ENCODE measurements at places on chromosomes 4 and X.

- no peak for DNase-seq
Observed at GRCh38 chr4:24000470-24000831, 110.6 kb upstream of the PPARGC1A start.

DNA sequence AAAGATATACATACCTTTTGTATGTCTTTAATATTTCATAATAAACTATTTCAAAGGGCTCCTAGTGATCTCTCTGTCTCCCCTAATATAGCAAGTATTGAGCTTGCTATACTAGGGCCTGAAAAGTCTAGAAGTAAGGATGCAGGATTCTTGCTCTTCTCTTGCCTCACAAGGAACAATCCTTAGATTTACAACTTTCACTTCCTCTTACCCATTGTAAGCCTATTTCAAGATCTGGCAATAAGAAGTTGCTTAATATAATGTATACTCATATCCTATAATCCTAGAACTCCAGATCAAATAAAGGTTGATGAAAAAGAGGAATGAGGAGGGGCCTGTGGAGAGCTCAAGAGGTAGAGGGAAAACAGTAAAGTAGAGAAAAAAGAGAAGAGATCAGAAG lies 40.8 kb upstream of the CHRDL1 start:
- no peak for DNase-seq

DNA sequence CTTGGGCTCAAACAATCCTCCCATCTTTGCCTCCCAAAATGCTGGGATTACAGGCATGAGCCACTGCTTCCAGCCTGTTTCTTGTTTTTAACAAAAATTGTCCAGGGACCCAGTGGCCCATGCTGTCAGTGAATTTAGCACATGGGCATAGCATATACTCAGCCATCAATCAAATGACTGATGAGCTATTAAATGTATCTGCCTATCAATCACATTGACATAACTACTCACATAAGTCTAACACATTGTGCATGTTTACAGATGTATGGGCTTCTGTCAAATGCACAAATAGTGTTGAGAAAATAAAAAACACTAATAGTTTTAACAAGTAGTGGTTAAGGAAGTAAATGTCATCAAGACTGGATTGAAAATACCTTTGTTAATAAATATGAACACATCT lies 249.4 kb downstream of the COX18 start:
- no peak for DNase-seq

- no peak for DNase-seq
Observed at GRCh38 chrX:1108501-1109445, 103.7 kb downstream of the CRLF2 start.

- no peak for DNase-seq
Observed at GRCh38 chr4:94701631-94702300, 56.0 kb upstream of the BMPR1B start.

- DNase-seq = no peak
Observed at GRCh38 chrX:16999275-16999674, 52.8 kb downstream of the REPS2 start.

DNA sequence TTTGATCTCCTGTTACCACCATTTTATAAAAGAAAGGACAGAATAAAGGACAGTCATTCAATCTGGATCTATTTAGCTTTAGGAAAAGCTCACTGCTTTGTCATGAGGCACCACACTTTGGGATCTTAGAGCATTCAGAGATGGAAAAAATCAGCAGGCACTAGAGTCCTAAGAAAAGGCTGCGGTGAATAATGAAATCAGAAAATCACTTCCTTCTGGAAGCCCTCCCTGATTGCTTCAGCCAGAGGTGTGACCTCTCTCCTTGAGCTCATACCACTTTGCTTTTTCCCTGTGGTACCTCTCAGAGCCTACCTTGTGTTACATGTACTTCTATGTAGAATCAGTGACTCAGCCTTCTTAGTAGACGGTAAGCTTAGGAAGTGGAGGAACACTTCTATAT lies 8.7 kb upstream of the TRPC5OS start:
- no peak for DNase-seq

DNA sequence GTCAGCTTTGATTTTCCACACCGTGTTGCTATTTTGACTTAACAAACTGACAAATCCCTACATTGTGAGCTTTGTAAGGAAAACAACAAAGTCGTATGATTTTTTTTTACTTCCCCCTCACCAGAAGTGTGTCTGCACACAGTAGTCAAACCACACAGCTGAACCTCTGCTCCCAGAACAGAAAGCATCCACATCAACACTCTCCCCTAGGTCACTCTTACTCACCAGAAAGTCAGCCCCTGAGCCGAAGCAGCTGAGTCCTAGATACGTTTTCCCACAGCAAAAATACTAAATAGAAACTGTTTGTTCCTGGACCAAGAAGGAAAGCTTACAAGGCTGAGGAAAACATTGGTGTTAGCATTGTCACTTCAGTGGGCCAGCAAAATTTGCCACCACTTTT lies 305.7 kb downstream of the DHX15 start:
- DNase-seq = no peak

DNA sequence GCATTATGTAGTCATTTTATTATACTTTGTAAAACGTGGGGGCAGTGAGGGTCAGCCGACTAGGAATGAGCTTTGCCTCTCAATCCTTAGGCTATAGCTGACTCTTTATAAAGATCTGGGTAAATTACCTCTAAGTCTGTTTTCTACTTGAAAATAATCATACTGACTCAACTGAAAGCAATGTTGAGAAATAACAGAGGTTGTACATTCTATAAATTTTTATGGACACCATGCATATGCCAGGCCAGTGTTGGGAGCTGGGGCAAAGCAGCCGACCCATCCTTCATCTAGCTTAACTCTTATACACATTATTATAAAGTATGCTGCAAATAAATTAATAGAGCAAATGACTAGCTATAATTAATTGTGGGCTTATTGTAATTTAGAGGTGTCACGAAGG lies 2.2 kb upstream of the DCUN1D4 start:
- DNase-seq = no peak

DNA sequence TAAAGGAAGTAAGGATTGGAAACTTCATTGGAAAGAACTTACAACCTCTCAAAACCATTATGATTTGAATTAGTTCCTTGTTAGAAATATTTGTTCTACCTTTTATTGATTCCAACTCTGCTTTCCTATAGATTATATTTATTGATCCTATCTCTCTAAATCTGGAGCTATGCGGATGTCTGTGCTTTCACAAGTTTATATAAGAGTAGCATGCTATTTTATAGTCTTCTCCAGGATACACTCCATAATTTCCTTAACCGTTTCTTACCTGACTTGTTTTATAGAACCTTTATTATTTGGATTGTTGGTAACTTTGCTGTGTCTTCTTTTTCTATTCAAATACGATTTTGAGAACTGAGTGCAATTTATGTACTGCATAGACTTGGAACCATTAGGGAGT lies 668.1 kb downstream of the RAPGEF2 start:
- DNase-seq = no peak

DNA sequence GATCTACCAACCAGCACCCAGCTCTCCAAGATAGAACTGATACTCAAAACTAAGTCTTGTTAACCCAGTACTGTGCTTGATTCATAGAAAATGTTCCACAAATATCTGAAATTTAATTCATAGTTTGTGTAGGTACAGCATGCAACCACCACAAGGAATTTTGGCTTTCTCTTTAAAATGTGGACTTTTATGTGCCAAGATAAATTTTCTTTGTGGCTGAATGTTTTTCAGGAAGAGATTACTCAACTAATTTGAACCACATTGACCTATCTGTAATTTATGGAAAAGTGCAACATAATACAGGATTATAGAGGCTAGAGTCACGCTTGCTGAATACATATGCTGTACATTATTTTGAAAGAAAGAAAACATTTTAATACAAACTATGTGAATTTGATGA lies 730.8 kb downstream of the IL1RAPL1 start:
- DNase-seq = no peak

- no peak for DNase-seq
Observed at GRCh38 chr4:71261633-71262121, 77.1 kb upstream of the SLC4A4 start.

- DNase-seq = no peak
Observed at GRCh38 chr4:161704653-161705052, 459.1 kb downstream of the FSTL5 start.

DNA sequence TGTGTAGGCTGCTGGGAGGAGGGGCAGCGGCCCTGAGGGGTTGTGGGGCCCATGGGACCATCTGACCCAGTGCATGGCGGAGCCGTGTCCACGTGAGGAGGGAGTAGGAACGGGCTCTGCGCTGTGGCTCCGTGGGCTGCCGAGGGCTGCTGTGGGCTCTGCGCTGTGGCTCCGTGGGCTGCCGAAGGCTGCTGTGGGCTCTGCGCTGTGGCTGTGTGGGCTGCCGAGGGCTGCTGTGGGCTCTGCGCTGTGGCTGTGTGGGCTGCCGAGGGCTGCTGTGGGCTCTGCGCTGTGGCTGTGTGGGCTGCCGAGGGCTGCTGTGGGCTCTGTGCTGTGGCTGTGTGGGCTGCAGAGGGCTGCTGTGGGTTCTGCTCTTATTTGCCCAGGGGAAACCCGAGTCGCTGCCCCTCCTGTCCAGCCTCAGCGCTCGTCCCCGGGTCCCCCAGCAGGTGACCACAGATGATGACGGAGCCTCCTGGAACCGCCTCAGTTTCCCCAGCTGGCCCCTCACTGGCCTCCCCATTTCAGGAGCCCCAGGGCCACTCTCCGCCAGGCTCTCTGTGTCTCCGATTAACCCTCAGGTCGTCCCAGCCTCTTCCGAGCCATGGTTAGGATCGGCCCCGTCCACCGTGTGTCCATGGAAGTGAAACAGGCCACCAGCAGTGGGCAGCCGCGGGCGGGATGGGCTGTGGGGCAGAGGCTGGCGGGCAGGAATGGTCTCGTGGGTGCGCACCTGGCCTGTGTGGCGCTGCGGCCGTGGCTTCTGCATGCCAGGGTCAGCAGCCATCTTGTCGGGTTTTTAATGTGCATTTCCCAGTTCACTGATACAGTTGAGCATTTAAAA lies 20.0 kb downstream of the PCGF3 start:
- DNase-seq = no peak

DNA sequence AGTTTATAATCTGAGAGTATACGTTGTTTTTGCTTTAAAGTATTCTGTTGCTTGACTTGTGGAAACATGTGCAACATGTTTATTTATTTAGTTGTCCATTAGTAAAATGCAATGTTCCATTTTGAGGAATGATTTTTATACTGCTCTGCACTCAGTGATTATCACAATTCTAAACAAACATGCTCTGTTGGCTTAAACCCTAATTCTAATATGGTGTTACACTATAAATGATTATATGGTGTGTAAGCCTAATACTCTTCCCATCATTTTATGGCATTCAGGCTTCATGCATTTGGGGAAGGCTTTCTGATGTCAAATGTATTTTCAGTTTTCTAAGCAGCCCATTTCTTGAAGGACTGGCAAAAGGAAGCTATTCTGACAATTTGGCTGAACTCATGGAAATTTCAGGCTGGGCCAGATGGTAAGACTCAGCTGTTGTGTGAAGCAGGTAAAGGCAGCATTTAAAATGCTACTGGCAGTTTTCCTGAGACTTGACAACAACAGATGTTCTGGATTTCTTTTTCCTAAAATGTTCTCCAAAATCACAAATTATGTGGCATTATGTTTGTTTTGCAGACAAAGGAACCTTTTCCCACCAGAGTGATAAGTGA lies 336.7 kb upstream of the GNPDA2 start:
- no peak for DNase-seq

DNA sequence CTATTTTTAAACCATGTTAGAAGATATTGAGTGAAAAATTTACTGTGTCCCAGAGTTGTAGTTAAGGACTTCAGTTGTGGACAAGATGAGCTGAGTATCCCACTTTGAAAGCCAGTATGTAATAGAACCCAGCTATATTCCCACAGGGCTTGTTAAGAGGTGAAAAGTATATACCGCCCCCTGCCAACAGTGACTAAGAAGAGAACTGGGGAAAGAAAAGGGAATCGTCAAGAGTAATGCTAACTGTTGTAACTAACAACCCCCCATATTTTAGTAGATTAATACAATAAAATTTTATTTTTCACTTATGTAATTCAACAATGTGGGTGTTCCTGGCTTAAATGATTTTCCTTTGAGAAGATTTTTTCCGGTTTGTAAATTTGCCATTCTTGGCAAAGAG lies 250.4 kb upstream of the GIMD1 start:
- no peak for DNase-seq

GRCh38 chr4:8348071-8348470 lies 78.5 kb downstream of the HTRA3 start:
- no peak for DNase-seq

GRCh38 chr4:115851918-115852766 lies 738.7 kb upstream of the NDST4 start:
- no peak for DNase-seq

- no peak for DNase-seq
Observed at GRCh38 chr4:156576946-156577345, 394.7 kb downstream of the PDGFC start.

- DNase-seq = no peak
Observed at GRCh38 chr4:32658019-32658418, 1937.8 kb downstream of the PCDH7 start.

- DNase-seq = no peak
Observed at GRCh38 chrX:108353452-108353851, 84.8 kb downstream of the COL4A6 start.

DNA sequence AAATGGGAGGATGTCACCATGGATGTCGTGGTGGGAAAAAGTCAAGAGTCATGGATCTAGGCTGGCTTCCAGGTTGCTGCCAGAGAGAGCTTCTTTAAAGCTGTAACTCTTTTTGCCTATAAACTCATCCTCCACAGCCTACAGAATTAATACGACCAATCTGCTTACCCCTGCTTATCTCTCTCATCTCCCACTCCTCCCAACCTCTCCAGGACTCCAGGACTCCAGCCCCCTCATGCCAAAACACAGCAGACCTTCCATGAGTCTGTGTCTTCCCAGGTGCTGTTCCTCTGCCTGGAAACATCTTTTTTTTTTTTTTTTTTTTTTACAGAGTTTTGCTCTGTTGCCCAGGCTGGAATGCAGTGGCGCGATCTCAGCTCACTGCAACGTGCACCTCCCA lies 15.3 kb upstream of the SLC10A4 start:
- DNase-seq = no peak

DNA sequence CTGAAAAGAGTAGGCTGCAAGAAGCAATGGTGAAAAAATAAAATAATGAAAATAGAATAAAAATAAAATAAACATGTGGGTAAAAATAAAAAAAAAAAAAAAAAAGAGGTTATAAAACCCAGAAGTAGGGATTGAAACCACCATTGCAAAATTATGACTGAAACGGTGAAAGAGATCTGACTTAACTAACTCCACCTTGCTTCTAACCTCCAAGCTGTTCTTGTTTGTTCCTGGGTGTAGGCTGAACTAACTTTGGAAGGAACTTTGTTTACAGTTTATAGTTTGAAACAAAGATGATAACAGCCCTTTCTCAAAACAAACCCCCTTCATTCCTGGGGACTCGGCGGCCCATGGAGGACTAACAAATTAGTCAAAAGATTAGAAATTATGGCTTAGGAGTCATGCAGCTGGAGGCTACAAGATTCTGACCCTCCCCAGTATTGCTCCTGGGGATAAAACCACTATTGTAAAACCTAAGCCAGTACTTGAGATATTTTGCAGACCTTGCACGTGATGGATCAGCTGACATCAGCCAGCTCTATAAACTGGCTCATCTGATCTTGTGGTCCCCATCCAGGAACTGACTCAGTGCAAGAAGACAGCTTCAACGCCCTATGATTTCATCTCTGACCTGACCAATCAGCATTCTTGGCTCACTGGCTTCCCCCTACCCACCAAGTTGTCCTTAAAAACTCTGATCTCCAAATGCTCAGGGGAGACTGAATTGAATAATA lies 30.4 kb downstream of the DDX60L start:
- DNase-seq = no peak
